ENCODE measurements at places on chromosomes 7 and 10.

- no peak for DNase-seq
Observed at GRCh38 chr7:110779339-110779738, 311.6 kb upstream of the LRRN3 start.

GRCh38 chr10:5628451-5629302 lies 37.7 kb downstream of the ASB13 start:
- DNase-seq, result peak; percentile 74

DNA sequence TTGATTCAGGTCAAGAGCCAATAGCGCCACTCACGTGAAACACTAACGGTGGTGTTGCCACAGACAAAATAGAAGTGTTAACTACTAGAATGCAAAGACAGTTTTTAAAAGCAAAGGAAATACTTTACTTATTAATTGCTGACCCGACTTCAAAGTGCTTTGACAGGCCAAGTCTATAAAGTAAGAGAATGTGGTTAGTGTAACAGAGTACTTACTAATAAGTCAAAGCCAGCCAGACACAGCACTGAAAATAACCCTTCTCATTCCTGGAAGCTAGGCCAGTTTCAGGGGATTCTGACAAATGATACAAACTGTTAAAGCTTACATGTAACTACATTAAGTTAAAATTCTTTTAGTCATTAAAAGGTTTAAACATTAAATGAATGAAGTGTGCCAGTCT lies 50.3 kb downstream of the ENO4 start:
- DNase-seq, result no peak

- DNase-seq, result peak; percentile 48
Observed at GRCh38 chr10:69048103-69048502, 39.8 kb upstream of the SRGN start.

DNA sequence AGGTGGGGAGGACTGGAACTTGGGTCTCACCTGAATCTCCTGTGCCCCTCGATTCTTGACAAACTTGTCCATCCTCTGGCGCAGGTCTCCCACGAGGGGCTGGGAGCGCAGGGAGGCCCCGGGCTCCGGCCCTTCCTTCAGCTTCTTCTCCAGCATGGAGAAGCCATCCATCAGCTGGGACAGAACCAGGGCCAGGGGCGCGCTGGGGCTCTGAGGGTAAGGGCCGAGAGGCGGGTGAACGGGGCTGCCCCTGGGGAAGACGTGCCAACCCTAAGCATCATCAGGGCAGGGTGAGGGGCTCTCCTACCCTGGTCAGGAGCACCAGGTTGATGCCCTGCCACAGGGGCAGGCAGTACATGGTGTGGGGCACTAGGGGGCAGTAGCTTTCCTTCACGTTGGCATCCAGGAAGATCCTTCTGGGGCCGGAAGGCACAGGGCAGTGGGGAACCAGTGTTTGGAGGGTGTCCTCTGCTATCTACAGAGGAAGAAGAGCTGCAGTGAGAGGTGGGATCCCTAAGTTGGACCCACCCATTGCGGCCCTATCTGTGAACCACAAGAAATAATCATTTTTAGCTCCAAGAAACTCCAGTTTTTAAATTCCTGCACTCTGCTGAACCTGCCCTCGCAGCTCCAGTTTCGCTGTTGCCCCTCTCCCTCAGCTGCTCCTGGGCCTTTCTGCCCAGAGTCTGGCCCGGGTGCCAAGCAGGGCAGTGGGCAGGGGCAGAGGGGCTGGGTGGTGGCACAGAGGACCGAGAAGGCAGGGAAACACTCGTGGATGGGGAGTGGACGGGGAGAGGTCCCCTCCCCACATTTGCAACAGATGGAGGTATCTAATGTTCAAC lies 10.8 kb upstream of the PYROXD2 start:
- DNase-seq, result peak; percentile 76

GRCh38 chr10:89160339-89160738 lies 46.8 kb downstream of the CH25H start:
- peak; percentile 16 for DNase-seq

- DNase-seq, result no peak
Observed at GRCh38 chr10:48227213-48227612, 47.3 kb downstream of the FRMPD2 start.

- peak; percentile 20 for DNase-seq
Observed at GRCh38 chr10:10346390-10347150, 671.1 kb upstream of the CELF2 start.

DNA sequence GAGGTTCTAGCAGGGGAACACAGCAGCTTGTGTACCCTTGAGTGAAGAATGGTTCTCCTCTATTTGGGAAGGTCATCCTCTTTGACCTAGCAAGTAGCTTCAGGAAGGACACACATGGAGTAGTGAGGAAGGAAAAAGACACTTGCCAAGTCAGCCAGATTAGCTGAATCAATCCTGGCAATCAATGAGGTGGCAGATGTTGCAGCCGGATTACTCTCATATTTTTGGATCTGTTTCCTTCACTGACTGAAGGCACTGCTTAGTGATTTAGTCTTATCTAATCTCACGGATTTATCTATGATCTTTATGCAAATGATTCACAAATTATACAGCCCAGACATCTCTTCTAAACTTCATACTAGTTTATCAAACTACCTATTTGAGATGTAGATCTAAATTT lies 218.8 kb downstream of the GPR158 start:
- no peak for DNase-seq

- no peak for DNase-seq
Observed at GRCh38 chr7:1354661-1355567, 104.4 kb downstream of the MICALL2 start.

- peak; percentile 17 for DNase-seq
Observed at GRCh38 chr7:43123457-43123856, 11.0 kb downstream of the HECW1 start.

GRCh38 chr10:90571481-90572258 lies 286.2 kb downstream of the HTR7 start:
- no peak for DNase-seq

DNA sequence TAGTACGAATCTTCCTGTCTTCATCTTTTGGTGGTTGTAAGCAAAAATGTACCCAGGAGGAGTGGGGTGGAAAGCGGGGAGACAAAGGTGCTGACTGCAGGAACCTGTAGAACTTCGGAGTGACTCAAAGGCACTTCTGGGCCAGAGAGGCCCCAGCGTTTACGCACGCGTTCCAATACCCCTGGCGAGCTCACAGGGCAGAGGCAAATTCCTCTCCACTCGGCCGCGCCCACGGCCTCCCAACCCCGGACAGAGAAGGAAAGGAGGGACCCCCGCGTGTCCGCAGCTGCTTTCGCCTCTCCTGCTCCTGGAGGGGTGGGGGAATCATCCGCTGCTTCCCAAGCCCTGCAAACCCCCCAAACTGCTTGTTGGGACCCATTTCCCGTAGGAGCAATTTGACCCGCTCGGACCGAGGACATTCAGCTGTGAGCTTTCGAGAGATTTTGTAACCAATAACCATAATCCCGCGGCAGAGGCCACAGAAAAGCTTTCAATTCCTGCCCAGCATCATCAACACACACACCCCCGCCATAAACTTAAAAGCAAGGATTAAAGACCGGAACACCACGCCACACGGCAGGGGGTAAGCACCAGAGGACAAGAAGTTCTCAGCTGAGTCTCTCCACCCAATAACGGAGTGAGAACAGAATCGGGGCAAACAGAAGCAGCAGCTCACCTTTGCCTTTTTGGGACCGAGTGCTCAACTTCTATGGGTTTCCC lies 2.3 kb downstream of the IGF2BP3 start:
- no peak for DNase-seq

DNA sequence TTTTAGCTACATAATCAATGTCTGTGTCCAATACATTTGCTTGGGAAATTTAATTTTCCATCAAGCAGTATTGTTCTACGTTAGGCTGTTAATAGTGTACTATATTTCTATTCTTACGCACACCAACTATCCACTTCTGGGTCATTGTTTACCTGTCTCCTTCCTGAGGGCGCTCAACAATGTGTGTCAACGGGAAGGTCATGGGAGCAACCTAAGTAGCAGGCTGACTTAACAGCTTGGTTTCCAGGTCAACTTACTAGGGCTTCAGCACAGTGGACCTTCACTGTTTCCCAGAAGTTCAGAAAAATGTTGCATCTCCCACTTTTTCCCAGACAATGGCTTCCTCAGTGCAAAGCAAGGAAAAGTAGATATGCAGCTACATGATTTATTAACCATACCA lies 13.7 kb downstream of the THSD7A start:
- no peak for DNase-seq

DNA sequence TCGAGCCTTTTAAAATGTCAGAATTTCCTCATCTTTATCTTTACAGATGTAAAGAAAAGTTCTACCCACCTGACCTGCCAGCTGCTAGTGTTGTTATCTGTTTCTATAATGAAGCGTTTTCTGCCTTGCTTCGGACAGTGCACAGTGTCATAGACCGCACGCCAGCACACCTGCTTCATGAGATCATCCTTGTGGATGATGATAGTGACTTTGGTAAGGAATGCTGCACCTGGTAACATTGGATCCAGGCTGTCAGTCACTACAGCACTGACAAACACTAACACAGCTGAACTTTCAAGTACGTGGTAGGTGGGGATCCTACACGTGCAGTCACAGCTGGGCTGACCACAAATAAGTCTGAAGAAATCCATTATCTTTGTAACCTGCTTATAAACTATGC lies 77.6 kb downstream of the GALNT11 start:
- no peak for DNase-seq

GRCh38 chr10:53839440-53840039 lies 961.5 kb downstream of the PCDH15 start:
- no peak for DNase-seq

DNA sequence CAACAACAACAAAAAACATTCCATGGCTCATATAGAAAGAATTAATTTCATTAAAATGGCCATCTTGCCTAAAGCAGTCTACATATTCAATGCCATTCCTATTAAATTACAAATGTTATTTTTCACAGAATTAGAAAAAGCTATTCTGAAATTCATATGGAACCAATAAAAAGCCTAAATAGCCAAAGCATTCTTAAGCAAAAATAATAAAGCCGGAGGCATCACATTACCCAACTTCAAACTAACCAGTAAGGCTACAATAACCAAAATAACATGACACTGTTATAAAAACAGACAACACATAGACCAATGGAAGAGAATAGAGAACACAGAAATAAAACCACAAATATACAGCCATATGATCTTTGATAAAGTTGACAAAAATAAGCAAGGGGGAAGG lies 330.4 kb downstream of the KIF20B start:
- DNase-seq, result no peak

- peak; percentile 84 for DNase-seq
Observed at GRCh38 chr7:137846827-137847567, at the start of gene DGKI. TSS of gene DGKI (minus strand) at chr7:137846974.

DNA sequence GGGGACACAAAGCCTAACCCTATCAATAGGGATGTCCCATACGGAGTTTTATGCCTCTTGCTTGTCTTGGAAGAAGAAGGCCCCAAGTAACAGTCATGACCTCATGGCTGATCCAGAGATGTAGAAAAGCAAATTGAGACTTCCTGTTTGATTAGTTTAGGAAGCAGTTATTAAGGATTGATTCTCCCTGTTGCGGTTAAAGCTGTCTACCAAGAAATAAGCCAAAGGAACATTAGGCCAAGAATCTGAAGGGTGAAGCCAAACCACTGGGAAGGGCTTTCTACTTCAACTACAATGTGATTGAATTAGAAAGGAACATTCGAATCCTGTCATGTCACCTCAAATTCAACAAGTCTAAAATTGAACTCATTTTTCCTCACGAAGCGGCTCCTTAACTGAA lies 60.5 kb upstream of the AGBL3 start:
- DNase-seq, result no peak

GRCh38 chr7:148867596-148868377 lies 16.3 kb downstream of the EZH2 start:
- no peak for DNase-seq

GRCh38 chr10:70698211-70698610 lies 25.9 kb downstream of the ADAMTS14 start:
- DNase-seq, result no peak
